ENCODE measurements at places on chromosomes 1 and 21. TPM values are rescaled to one million over a fixed set of nuclear protein-coding genes. Genes with fewer than 3 reads are reported as not detected.

GRCh38 chr1:22750685-22751051, 40.0 kb downstream of the EPHB2 start:
- DNase-seq, result no peak

The GIPC2 gene
- 1.7 TPM for total RNA-seq

- DNase-seq, result peak; percentile 22
Measured at GRCh38 chr1:87926921-87927320, 598.2 kb downstream of the LMO4 start.

The ORC1 gene
- total RNA-seq, result 1.7 TPM

- no peak for DNase-seq
Measured at GRCh38 chr21:42362700-42363099, 3.6 kb downstream of the TFF1 start.

DNA sequence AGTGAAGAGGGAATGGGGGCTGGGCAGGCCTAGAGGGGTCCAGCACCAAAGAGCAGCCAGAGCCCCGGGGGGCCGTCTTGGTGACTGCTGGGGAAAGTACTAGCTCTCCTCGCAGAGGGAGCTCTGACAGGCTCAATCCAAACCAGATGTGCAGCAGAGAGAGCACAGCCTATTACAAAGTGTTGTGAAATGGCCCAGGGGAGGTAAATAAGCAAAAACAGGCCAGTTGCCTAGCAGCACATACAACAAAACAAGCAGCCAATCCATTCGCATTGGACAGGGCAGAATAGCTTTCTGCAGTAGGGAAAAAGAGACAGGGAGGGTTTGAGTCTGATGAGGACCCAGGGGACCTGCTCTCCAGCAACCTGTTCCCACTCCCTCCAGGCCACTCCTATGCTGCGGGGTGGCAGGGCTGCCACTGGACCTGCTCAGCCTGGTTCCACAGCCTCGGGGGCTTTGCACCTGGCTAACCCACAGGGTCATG, 239.6 kb upstream of the FGGY start:
- peak; percentile 95 for DNase-seq

- no peak for DNase-seq
Measured at GRCh38 chr1:66933887-66934700, 9.3 kb downstream of the MIER1 start.

GRCh38 chr1:150875197-150876118, 941 bp downstream of the ARNT start:
- no peak for DNase-seq

The CCDC181 gene
- total RNA-seq, result 1.6 TPM

DNA sequence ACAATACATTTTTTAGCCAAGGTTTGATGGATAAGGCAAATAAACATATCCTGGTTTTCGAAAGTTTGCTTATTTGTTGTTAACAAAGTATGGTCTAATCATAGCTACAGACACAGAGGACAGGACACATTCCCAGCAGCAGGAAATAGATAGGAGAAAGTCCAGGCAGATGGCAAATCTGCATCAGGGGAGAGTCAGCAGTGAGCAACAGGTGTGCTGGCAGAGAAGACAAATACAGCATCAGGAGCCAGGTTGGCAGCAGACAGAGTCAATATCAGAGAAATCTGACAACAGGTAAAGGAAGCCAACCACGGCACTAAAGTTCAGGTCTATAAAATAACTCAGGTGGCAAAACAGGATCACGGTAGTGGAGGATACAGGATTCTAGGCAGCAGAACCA, 210.7 kb upstream of the PTBP2 start:
- DNase-seq, result no peak

GRCh38 chr1:168082008-168082876, 54.5 kb downstream of the GPR161 start:
- DNase-seq, result peak; percentile 83

DNA sequence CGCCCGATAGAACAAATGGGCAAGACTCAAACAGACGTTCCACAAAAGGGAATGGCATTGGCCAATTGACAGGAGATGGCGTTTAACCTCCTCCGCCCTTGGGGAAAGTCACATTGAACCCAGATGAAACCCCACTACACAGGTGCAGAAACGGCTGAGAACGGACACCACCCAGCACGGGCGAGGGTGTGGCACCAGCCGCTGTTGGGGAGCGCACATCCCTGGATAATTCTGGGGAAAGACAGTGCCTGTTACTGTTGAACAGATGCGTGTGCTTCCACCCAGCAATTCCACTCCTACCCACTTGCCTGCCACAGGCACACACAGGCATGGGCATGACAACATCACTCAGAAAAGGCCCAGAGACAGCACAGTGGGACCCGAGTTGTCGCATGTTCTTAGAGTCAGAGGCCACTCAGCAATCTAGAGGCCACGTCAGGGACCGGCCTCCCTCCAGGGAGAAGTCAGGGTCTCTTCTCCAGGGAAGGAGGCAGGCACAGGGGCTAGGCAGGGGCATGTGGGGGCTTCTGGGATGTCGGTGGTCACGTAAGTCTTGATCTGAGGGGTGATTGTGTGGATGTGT, 15.2 kb downstream of the PRXL2B start:
- DNase-seq, result no peak

The FCRL2 gene
- 0.10 TPM for total RNA-seq

- no peak for DNase-seq
Measured at GRCh38 chr1:207015791-207016190, 16.8 kb downstream of the C1orf116 start.

The ISG20L2 gene
- total RNA-seq, result 7.8 TPM

DNA sequence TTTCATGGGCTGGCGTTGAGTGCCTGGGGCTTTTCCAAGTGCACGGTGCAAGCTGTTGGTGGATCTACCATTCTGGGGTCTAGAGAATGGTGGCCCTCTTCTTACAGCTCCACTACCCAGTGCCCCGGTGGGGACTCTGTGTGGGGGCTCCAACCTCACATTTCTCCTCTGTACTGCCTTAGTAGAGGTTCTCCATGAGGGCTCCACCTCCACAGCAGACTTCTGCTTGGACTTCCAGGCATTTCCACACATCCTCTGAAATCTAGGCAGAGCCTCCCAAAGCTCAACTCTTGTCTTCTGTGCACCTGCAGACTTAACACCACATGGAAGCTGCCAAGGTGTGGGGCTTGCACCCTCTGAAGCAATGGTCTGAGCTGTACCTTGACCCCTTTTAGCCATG, 82.1 kb downstream of the CCDC18 start:
- DNase-seq, result no peak

GRCh38 chr1:97980530-97980929, 59.7 kb upstream of the DPYD start:
- no peak for DNase-seq

The SYCP1 gene
- total RNA-seq, result not detected

The PLCH2 gene
- 11.8 TPM for total RNA-seq

GRCh38 chr1:246219508-246220030, 287.5 kb downstream of the SMYD3 start:
- DNase-seq, result no peak

The HEYL gene
- 12.4 TPM for total RNA-seq

GRCh38 chr1:110237386-110238152, 27.5 kb downstream of the KCNC4 start:
- DNase-seq, result peak; percentile 37

The SPSB1 gene
- 23.3 TPM for total RNA-seq

GRCh38 chr21:45573452-45574035, 31.3 kb upstream of the SLC19A1 start:
- peak; percentile 64 for DNase-seq

GRCh38 chr21:36852864-36853263, 113.6 kb downstream of the HLCS start:
- no peak for DNase-seq

DNA sequence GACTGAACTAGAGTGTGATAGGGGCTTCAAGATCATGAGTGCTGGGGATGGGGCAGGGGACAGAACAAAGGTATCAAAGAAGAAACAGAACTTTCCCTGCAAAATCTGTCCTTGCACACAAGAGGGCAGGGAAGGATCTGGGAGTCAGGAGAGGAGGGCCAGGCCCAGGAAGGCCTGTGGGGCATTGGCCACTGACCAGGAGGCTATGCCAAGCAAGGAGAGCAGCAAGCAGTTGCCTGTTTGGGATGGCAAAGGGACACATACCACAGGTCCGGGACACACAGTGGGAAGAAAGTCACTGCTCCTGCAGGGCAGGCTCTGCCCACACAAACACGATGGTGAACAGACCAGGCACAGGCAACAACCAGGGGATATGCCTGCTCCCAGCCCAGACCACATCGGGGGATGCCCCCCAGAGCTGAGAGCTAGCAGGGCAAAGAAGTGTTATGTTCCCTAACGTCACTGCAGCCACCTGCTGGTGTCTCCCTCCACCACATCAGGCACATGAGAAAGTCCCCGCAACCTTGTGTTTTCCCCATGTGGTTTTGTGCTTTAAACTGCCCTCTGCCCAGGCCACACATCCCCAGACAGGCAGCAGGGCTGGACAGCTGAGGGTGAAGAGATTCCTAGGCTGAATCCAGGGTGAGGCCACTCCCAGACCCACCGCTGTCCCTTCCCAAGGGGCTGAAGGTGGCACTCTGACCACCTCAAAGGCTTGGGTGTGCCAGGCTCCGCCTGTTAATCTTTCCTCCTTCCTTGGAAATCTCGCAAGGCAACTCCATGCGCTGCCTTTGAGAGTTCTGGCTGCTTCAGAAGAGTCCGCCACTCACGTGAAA, 53.6 kb downstream of the KIF21B start:
- DNase-seq, result no peak

- no peak for DNase-seq
Measured at GRCh38 chr1:91160363-91161075, 138.7 kb upstream of the ZNF644 start.

- DNase-seq, result no peak
Measured at GRCh38 chr1:15364740-15365139, 44.9 kb upstream of the EFHD2 start.

DNA sequence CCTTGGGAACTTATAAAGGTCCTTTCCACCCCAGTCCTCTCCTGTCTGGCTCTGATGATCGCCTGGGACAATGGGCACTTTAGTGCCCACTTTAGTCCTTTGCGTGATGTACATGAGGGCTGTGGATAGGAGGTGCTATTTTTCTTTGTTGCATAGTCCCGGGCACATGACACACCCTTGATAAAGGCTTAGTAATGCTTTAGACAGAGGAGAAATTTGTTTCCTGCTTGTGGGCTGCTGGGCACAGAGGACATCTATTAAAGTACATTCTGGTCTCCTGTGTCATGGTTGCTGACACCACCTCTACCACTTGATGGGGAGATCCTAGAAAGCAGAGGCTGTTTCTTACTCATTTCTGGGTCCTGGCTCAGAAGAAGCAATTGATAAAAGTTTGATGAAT, 5.4 kb upstream of the KNCN start:
- no peak for DNase-seq

- no peak for DNase-seq
Measured at GRCh38 chr1:77347646-77348045, 65.8 kb downstream of the AK5 start.

The AKR7A3 gene
- total RNA-seq, result 1.3 TPM

GRCh38 chr1:236181059-236181458, 38.7 kb downstream of the GPR137B start:
- no peak for DNase-seq

GRCh38 chr1:166233750-166234366, 67.1 kb upstream of the FAM78B start:
- no peak for DNase-seq

DNA sequence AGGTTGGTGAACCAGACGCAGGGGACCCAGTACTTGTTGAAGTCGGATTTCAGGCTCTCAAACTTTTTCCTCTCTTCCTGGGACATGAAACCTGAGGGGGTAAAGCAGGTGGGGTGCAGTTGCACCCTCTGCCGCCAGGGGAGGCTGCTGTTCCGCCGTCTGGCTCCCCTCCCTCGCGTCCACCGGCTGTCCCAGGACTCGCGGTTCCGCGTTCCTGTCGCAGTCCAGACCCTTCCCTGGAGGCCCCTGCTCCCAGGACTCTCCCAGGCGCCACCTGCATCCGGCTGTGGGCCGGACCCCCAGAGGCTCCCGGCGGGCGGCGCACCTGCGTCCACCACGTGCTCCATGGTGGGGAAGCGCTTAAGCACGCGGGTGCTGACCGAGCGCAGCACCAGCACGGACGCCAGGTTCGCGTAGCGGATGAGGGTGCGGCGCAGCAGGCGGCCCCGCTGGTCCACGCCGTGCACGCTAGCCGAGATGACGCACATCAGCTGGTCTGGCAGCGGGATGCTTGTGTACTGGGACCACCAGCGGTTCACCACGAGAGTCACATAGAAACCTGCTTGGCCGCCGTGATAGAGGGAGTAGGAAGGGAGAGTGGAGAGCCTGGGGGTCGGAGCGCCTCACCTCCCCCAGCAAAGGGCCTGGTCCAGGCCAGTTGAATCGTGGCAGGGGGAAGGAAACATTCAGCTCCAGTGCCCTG, 1.7 kb downstream of the BEST4 start:
- peak; percentile 81 for DNase-seq

- DNase-seq, result no peak
Measured at GRCh38 chr1:108716437-108717230, 3.9 kb downstream of the FNDC7 start.

GRCh38 chr1:221203224-221204054, 324.2 kb downstream of the HLX start:
- DNase-seq, result peak; percentile 89

DNA sequence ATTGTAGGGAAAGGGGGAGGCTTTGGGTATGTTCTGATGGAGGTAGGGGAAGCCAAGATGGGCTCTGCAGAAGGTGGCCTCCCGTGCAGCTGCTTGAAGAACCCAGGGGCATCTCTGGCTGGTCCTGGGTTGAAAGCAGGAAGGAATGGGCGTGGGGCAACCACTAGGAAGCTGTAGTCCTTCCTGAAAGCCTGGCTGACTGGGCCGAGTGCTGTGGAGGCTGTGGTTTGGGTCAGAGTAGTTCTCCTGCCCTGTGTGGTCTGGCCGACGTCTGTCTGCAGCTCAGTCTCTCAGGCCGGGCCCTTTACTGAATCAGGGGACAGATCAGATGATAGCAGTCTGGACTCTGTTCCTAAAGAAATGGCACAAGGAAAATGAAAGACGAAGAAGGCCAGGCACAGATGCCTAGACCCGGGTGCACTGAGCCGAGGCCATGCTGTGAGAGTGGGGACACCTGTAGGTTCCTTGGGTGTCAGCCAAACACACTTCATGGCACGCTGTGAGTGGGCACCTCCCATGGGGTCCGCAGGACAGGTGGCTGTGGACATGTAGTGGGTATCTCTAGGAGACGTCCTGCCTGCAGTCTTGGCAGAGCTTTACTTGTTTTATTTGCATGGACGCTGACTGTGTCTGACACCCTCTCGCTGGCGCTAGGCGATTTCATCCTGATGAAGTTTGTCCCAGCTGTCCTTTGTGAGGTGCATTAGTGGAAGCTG, 87.0 kb downstream of the POFUT2 start:
- DNase-seq, result peak; percentile 24

The GBP2 gene
- total RNA-seq, result 11.8 TPM

- DNase-seq, result no peak
Measured at GRCh38 chr1:119739150-119739549, 27.4 kb downstream of the PHGDH start.

DNA sequence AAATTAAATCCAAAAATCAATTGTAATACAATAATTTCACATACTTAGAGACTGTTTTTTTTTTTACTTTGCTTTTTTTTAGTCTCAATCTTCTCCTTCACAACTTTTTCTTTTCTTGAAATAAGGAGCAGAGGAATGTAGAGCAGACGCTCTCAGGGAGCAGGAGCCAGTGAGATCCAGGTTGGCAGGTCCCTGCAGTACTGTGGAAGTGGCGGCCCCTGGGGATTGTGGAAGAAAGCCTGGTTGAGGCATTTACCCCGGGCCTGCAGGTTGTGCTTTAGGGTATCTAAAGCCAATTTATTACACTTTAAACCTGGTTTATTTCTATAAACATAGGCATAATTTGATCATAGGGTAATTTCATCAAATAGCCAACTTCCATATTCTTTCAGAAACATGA, 748 bp upstream of the OR2AJ1 start:
- DNase-seq, result no peak

- DNase-seq, result no peak
Measured at GRCh38 chr1:209685821-209686220, 10.6 kb downstream of the G0S2 start.

- no peak for DNase-seq
Measured at GRCh38 chr1:21503706-21504377, 5.4 kb upstream of the ALPL start.
